ENCODE measurements at places on chromosomes 5 and 9. TPM values are rescaled to one million over a fixed set of nuclear protein-coding genes. Genes with fewer than 3 reads are reported as not detected.

C9orf153 gene
- 1.7 TPM for total RNA-seq

DNA sequence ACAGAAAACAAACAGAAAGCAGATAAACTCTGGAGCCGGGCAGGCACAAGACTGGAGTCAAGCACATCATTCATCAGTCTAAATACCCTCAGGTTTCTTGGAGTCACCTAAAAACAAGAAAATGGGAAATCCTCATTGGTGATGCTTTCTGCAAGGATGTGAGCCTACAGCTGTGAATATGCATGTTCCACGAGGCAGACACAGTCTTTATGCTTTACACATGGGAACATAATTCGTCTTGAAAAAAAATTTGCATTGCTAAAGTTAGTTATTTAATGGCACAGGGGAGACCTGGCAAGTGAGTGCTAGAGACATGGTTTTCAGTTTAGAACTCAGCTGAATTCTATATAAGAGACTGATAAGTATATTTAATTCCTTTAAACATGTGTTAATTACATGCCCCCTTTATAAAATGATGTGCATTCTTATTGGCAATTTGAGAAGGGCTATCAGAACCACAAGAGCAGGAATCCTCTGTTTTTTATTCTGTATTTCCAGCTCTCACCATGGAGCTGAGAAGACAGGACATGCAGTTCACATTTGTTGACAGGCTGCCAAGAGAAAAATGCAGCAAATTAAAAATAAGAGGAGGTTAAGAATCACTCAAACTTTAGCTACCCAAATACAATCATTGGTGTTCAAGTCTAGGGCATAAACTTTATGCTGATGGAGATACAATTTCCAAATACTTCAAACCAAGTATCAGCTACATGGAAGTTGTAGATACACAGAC is 438.0 kb upstream of the MPDZ start:
- DNase-seq: no peak
- H3K27ac ChIP-seq: no peak overlapping the region
- no peaks in the 10 kb centered on the region for H3K36me3 ChIP-seq
- no peaks in the 10 kb centered on the region for H3K4me1 ChIP-seq
- no peak overlapping the region for H3K4me3 ChIP-seq

ARHGAP26 gene
- total RNA-seq: 123 TPM

GRCh38 chr5:93192087-93192486 is 388.9 kb downstream of the NR2F1-AS1 start:
- no peaks in the 10 kb centered on the region for H3K36me3 ChIP-seq
- DNase-seq: no peak
- no peak overlapping the region for H3K27ac ChIP-seq
- H3K4me3 ChIP-seq: no peak overlapping the region

IL3 gene
- not detected for total RNA-seq

SPATA9 gene
- not detected for total RNA-seq

- DNase-seq: no peak
- H3K36me3 ChIP-seq: no peaks in the 10 kb centered on the region
- no peak overlapping the region for H3K27ac ChIP-seq
- no peaks in the 10 kb centered on the region for H3K4me1 ChIP-seq
- no peak overlapping the region for H3K4me3 ChIP-seq
These were observed 57.8 kb downstream of the NDUFAF2 start for GRCh38 chr5:61002611-61003355.

DNA sequence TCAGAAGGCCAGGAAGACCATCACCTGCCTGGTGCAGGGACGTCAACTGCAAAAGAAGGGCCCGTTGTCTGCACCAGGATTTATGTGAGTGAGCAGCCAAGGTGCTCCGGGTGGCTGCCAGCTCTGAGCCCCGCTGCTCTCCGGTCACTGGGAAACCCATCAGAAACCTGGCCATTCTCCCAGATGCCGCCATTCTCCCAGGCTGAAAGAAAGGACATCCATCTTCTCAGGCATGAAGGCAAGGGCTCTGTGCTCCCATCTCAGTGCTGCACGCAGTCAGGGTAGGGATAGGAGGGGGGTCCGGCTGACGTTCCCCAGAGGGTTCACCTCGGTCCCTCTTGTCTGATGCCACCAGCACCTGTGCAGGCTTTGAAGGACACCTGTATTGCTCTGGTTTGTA is 158.4 kb downstream of the ERCC6L2 start:
- DNase-seq: no peak
- no peak overlapping the region for H3K27ac ChIP-seq
- no peaks in the 10 kb centered on the region for H3K36me3 ChIP-seq

- H3K36me3 ChIP-seq: no peaks in the 10 kb centered on the region
- DNase-seq: no peak
- H3K27me3 ChIP-seq: no peaks in the 10 kb centered on the region
- H3K27ac ChIP-seq: no peak overlapping the region
- no peaks in the 10 kb centered on the region for H3K4me1 ChIP-seq
- no peak overlapping the region for H3K4me3 ChIP-seq
These were observed 113.0 kb downstream of the FAM170A start for GRCh38 chr5:119742311-119742710.

DNA sequence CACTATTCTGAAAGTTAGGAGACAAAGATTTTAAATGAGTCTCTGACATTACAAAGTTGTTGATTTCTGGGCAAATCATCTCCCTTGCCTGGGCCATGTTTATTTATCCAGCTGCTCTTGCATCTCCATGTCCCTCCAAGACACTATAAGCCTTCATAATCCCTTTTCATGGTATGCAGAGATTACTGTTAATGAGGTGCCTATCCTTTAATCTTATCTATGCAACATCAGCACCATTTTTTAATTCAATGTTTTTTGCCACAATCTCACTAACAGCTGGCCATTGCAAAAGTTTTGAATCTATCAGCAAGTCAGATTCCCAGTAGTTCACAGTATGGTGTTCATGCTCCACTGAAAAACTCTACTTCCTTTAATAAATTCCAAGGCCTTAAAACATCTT is 108.5 kb upstream of the PTPRD start:
- no peak overlapping the region for H3K27ac ChIP-seq
- H3K4me1 ChIP-seq: no peaks in the 10 kb centered on the region
- no peak for DNase-seq
- no peaks in the 10 kb centered on the region for H3K27me3 ChIP-seq

GRCh38 chr9:122133263-122133983 is 26.2 kb downstream of the NDUFA8 start:
- H3K4me1 ChIP-seq: no peaks in the 10 kb centered on the region
- H3K4me3 ChIP-seq: no peak overlapping the region
- no peaks in the 10 kb centered on the region for H3K27me3 ChIP-seq
- no peaks in the 10 kb centered on the region for H3K36me3 ChIP-seq

SAPCD2 gene
- total RNA-seq: 0.74 TPM

- no peak overlapping the region for H3K27ac ChIP-seq
- no peaks in the 10 kb centered on the region for H3K27me3 ChIP-seq
- no peak for DNase-seq
- H3K4me1 ChIP-seq: no peaks in the 10 kb centered on the region
These were observed 106.0 kb downstream of the FRMD3 start for GRCh38 chr9:83432104-83432627.

GPR150 gene
- 0.43 TPM for total RNA-seq

GRCh38 chr5:54619731-54620130 is 102.2 kb downstream of the SNX18 start:
- H3K4me1 ChIP-seq: no peaks in the 10 kb centered on the region
- H3K27ac ChIP-seq: no peak overlapping the region
- H3K36me3 ChIP-seq: no peaks in the 10 kb centered on the region
- H3K4me3 ChIP-seq: no peak overlapping the region
- no peak for DNase-seq
- H3K27me3 ChIP-seq: no peaks in the 10 kb centered on the region

GRCh38 chr5:72625332-72625731 is 118.1 kb upstream of the ZNF366 start:
- DNase-seq: no peak
- H3K4me3 ChIP-seq: no peak overlapping the region
- no peaks in the 10 kb centered on the region for H3K4me1 ChIP-seq
- no peaks in the 10 kb centered on the region for H3K36me3 ChIP-seq

SPATA31E1 gene
- total RNA-seq: not detected

DNA sequence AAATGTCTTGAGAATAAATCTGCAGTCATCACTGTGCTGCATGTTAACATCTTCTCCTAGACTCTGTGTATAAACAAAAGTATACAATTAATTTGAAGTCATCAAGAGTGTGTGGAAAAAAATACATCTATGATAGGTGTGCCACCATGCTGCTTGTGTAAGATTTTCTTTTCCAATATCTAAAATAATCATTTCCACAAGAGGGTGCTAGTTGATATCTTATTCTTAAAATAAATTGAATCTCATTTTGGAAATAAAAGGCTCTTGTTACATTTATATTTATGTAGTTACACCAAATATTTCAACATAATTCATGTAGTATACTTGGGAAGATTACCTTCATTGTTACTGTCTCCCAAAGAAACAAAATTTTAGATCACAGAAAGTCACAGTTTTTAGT is 14.1 kb upstream of the MOCS2 start:
- no peak for DNase-seq
- H3K4me1 ChIP-seq: no peaks in the 10 kb centered on the region
- H3K27me3 ChIP-seq: no peaks in the 10 kb centered on the region
- no peaks in the 10 kb centered on the region for H3K36me3 ChIP-seq
- H3K4me3 ChIP-seq: no peak overlapping the region

DNA sequence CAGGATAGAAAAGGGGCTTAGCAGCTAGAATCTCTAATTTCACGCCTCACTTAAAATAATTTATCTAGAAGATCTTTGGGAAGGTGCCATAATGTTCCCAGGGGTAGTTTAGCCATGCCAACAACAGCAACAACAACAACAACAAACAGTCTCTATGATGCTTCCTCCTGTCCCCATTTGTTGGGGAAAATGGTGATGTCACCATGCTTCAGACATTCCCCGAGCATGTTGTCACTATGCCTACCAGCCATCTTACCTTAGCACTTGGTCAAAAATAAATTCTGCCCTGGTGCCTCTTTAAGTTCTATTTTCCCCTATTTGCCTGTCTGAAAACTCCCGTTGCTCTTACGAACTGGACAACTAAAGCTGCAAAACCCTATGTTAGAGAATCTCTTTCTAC is 76.6 kb downstream of the KCNN2 start:
- no peaks in the 10 kb centered on the region for H3K4me1 ChIP-seq
- no peaks in the 10 kb centered on the region for H3K36me3 ChIP-seq
- no peak overlapping the region for H3K4me3 ChIP-seq
- no peak for DNase-seq
- H3K27ac ChIP-seq: no peak overlapping the region

IGIP gene
- 15.1 TPM for total RNA-seq

ARL10 gene
- total RNA-seq: 14.5 TPM

BTNL9 gene
- total RNA-seq: not detected

TMEM171 gene
- 0.39 TPM for total RNA-seq

CFAP77 gene
- total RNA-seq: not detected

ANAPC2 gene
- total RNA-seq: 131 TPM

FGF18 gene
- total RNA-seq: 0.24 TPM

GRCh38 chr5:7926720-7927119 is 57.8 kb downstream of the MTRR start:
- DNase-seq: no peak
- H3K27ac ChIP-seq: no peak overlapping the region
- no peaks in the 10 kb centered on the region for H3K4me1 ChIP-seq
- no peaks in the 10 kb centered on the region for H3K27me3 ChIP-seq

CMBL gene
- total RNA-seq: 1.5 TPM

FCN2 gene
- not detected for total RNA-seq

DNA sequence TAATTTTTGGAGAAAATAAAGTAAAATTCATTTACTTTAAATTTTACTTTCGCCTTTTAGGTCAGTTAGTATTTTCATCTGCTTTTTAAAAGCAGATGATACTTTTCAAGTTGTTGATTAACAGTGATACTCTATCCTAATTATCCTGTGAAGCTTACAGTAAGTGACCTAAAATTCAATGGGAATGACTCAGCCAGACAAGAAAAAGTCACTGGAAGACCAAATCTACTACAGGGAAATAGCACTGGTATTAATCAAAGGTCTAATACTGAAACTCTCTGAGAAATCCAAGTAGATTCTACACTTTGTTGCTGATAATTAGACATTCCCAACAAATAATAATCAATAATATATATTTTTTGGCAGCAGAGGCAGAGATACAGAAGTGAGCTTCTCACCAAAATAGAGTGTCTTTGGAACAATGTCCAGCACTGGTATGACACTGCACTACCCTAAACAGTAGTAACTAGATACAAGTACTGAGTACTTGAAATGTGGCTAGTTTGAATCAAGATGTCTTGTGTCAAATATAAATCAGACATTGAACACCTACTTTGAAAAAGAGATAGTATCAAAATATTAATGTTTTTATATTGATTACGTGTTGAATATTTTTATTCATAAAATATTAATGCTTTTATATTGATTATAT is 22.8 kb upstream of the ELL2 start:
- no peaks in the 10 kb centered on the region for H3K36me3 ChIP-seq
- no peak overlapping the region for H3K27ac ChIP-seq
- H3K27me3 ChIP-seq: no peaks in the 10 kb centered on the region
- H3K4me1 ChIP-seq: no peaks in the 10 kb centered on the region
- DNase-seq: no peak

- H3K27me3 ChIP-seq: peaks cover 5% of the 10 kb centered on the region
- H3K4me1 ChIP-seq: peaks cover 6% of the 10 kb centered on the region
- no peak overlapping the region for H3K27ac ChIP-seq
- H3K36me3 ChIP-seq: no peaks in the 10 kb centered on the region
These were observed 1.0 kb upstream of the MEF2C start for GRCh38 chr5:88883836-88884607.

DNA sequence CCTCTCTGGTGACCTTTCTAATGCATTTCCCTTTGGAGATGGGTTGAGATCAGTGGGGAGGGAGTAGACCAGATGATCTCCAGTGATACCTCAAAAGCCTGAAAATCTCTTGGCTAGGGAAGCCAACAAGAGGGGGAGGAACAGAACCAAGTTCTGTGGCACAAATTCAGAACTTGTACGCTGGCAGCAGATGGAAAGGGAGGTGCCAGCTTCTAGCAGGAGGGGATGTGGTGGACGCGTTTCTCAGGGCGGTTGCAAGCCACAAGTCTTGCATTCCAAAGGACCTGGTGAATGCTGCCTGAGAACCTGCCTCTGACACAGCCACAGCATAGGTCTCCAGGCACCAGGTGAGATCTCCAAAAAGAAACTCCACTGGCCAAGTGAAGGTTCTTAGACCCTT is 13.4 kb downstream of the SLIT3 start:
- H3K4me3 ChIP-seq: no peak overlapping the region
- DNase-seq: no peak
- no peaks in the 10 kb centered on the region for H3K4me1 ChIP-seq
- no peaks in the 10 kb centered on the region for H3K36me3 ChIP-seq

DNA sequence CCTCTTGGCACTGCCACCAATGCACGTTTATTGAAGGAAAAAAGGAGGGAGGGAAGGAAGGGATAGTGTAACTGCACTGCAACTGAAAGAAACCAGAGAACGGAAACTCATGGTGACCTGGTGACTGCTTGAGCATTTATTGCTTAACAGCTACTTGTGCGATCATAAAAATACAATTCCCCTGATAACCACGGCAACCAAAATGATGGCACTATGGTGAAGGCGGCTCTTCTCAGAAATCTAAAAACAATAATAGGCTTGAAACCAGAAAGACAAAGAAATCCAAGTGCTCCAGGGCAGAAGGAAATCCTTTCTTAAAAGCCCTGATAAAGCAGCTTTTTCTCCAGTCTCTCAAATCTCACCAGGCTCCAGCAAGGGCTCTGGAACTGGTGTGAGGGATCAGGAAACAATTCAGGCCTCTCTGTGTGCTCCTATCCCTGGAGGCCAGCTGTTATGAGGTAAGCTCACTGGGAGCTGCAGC is 1.9 kb downstream of the FBXO10 start:
- H3K27me3 ChIP-seq: no peaks in the 10 kb centered on the region
- H3K4me3 ChIP-seq: no peak overlapping the region
- no peak overlapping the region for H3K27ac ChIP-seq

All from naive thymus-derived CD4-positive, alpha-beta T cell (primary cell).